HFFc6 (cell line): ENCODE measurements at places on chromosomes 1 and 21. TPM values are rescaled to one million over a fixed set of nuclear protein-coding genes. Genes with fewer than 3 reads are reported as not detected.

Gene MFAP2
- total RNA-seq, result 31.8 and 47.5 TPM in 2 replicates

Gene CD52
- not detected in 3 replicates for total RNA-seq

Gene GOLT1A
- 0.28 TPM in 1 of 3 replicates, not detected in the others for total RNA-seq

- H3K4me1 ChIP-seq, result no peaks in the 10 kb centered on the region
- H3K4me3 ChIP-seq, result no peak overlapping the region
- DNase-seq, result no peak
- H3K27me3 ChIP-seq, result no peaks in the 10 kb centered on the region; the same call in 1 of the 2 replicates
- no peak overlapping the region for H3K27ac ChIP-seq
- H3K36me3 ChIP-seq, result no peaks in the 10 kb centered on the region
These were observed 1568.3 kb downstream of the AMY1C start for GRCh38 chr1:105317976-105318375.

DNA sequence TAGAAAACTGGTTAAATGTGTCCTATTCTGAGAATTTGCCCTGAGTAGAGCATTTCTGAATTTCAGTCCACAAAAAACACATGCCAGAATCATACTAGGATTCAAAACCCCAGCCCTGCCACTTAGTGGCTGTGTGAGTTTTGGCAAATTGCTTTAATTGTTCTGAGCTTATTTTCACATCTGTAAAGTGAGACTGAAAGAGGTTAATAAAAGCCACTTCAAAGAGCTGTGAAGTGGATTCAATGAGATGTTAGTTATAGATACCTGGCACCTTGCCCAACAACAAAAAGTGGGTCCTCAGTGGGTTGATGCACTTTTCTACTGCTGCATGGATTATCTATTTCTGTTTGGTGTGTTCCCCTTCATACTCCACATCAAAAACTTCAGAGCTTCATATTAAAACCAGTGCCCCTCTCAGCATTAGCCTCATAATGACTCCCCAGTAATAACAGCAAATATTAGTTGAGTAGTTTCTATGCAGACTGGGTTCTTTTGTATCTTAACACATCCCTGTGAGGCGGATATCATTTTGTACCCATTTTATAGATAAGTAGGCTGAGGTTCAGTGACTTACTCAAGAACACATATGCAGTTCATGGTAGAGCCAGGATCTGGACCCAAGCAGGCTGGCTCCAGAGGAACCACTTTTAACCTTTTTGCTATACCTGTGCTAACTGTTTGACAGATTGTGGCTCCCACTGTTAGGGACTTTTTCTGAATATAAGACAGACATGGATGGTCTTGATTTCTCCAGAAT lies 14.2 kb upstream of the ADORA3 start:
- H3K27ac ChIP-seq, result no peak overlapping the region
- no peak overlapping the region for H3K4me3 ChIP-seq
- peaks cover 18% of the 10 kb centered on the region for H3K4me1 ChIP-seq
- no peak for DNase-seq
